Heart right ventricle (tissue), 16 donors: ENCODE measurements at places on chromosomes 1 and 21. TPM values are rescaled to one million over a fixed set of nuclear protein-coding genes. Genes with fewer than 3 reads are reported as not detected.

Gene PATJ
- 42.4 TPM for polyA plus RNA-seq

Gene OPRD1
- not detected for polyA plus RNA-seq

Gene HPDL
- polyA plus RNA-seq: 0.62 TPM

Gene LCE2C
- polyA plus RNA-seq: not detected

Gene AADACL4
- not detected for polyA plus RNA-seq
